ENCODE measurements at places on chromosomes 12 and 14. TPM values are rescaled to one million over a fixed set of nuclear protein-coding genes. Genes with fewer than 3 reads are reported as not detected.

Gene MBIP
- total RNA-seq = 22.3 TPM

Gene SP1
- total RNA-seq = 50.6 TPM

DNA sequence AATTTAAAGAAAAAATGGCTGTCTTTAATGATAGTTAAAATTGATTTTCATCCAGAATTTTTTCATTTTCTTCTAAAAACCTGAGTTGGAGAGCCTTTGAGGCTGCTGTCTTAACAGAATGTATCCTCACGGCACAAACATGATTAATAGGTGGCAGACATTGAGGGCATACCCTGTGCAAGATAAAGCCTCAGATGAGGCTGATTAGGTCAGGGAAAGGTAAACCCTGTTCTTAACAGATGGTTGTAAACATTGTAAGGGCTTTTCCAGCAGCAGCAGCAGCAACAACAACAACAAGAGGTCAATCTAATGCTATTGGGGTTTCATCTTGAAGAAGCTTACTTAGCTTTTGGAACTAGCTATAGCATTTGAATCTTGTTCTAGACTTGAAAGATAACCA lies 17.4 kb downstream of the GNG2 start:
- DNase-seq = no peak

DNA sequence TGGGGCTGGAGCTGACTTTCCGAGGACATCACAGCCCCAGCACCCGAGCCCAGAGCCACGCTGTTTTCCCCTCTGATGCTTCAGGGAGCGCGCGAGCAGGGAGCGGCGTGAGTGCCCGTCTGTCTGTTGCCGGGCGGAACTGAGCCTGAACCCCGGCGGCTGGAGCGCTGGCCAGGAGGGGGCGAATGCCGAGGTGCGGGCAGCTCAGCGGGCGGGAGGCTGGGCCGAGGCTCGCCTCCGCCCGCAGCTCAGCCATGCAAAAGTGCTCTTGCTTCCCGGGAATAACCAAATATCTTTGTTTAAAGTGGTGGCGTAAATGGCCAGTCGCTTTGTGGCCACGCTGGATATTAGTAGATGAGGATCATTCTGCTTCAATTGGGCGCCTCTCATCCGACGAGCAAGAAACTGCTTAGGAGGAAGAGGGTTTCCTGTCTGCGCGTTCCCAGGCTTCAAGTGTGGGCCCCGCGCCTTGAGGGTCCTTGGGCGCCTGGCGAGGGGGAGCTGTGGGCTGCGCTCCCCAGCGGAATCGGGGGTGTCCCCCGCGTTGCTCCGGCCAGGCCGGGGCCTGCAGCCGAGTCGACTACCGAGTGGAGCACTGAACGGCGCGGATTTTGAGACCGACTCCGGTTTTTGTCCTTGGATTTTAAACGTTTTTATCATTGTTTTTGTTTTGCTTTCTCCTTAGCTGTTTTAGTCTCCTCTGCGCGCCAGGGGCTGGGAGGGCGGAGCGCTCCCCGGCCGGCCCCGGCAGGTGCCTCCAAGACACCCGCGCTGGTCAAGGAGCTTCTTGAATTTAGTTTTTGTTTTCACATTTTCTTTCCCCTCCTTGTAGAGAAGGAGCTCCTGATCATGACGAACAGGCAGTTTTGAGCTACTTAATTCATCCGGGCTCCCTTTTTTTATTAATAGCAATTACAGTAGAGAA lies 831 bp upstream of the NKX2-1 start:
- DNase-seq = no peak

GRCh38 chr14:51203881-51204280 lies 36.2 kb upstream of the TMX1 start:
- DNase-seq = no peak

- DNase-seq = no peak
Observed at GRCh38 chr14:73325630-73326299, 88.5 kb downstream of the PAPLN start.

- DNase-seq = no peak
Observed at GRCh38 chr14:45298423-45299117, 45.6 kb upstream of the MIS18BP1 start.

Gene FBRSL1
- total RNA-seq = 36.6 TPM

Gene KSR2
- 0.98 TPM for total RNA-seq

DNA sequence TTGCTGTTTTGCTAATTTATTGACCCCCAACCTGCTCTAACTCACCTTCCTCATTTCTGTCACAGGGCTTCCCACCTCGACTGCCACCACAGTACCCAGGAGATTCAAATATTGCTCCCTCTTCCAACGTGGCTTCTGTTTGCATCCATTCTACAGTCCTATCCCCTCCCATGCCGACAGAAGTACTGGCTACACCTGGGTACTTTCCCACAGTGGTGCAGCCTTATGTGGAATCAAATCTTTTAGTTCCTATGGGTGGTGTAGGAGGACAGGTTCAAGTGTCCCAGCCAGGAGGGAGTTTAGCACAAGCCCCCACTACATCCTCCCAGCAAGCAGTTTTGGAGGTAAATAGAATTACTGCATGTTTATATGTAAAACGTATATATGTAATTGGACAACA lies 68.8 kb downstream of the RAD52 start:
- no peak for DNase-seq

Gene IFI27
- total RNA-seq = 1,022 TPM

Gene GAS2L3
- 3.4 TPM for total RNA-seq

Gene SPSB2
- total RNA-seq = 4.9 TPM

Gene CLEC1B
- not detected for total RNA-seq
